ENCODE measurements at places on chromosomes 12 and 14.

- DNase-seq: peak; percentile 52
These were observed 16.0 kb downstream of the TRMT5 start for GRCh38 chr14:60964904-60965303.

GRCh38 chr14:93156693-93157369 is 27.9 kb downstream of the MOAP1 start:
- no peak for DNase-seq

DNA sequence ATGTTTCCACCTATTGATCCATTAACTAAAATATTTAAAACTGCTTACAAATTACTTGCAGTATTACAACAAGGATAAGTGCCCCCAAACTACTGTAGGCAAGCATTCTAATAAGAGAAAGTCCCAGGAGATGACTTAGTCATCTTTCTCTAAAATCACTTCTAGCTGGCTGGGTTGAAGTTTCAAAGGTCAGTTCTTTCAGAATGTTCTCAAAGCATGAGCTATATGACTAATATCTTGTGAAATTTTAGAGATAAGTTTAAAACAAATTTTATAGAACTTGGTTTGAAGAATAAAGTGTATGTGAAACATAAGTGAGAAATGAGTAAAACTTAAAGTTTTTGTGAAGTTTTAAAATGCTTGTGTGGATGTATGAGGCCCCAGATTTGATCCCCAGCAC is 24.3 kb upstream of the OR6J1 start:
- DNase-seq: peak; percentile 71

DNA sequence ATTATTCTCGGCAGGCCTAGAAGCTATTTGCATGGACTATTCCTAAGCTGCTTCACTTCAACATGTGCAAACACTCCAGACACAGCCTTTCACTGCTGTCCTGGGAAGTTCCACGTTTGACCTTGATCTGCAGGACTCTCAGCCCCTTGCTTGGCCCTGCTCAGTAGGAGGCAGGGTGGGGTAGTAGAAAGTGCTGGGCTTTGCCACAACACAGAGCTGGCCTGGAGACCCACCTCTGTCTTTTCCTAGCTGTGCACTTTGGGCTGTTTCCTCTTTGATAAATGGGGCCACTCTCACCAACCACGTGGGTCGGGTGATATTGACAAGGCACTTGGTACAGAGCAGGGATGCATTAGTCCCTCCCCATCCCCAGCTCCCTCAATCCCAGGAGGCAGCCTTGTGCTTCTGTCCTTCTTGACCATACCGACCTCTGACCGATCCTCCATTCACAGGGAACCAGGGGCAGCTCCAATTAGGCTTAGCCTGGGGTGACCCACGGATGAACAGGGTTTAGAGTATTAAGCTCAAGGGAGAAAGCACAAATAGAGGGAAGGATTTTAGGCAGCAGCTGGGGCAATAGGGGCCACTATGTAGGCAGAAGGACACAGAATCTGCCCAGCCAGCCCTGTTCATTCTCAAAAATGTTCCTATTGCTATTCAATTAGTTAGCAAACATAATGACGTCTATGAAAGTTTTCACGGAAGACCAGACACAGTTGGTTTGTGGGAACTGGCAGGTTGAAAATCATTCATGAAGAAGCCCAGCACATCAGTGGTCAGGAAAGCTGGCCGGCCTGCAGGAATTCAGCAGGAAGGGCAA is 63.3 kb downstream of the SYNE3 start:
- no peak for DNase-seq

- no peak for DNase-seq
These were observed 118.4 kb upstream of the EVL start for GRCh38 chr14:99946652-99947489.

- no peak for DNase-seq
These were observed 131.0 kb upstream of the TMTC2 start for GRCh38 chr12:82555699-82556098.

DNA sequence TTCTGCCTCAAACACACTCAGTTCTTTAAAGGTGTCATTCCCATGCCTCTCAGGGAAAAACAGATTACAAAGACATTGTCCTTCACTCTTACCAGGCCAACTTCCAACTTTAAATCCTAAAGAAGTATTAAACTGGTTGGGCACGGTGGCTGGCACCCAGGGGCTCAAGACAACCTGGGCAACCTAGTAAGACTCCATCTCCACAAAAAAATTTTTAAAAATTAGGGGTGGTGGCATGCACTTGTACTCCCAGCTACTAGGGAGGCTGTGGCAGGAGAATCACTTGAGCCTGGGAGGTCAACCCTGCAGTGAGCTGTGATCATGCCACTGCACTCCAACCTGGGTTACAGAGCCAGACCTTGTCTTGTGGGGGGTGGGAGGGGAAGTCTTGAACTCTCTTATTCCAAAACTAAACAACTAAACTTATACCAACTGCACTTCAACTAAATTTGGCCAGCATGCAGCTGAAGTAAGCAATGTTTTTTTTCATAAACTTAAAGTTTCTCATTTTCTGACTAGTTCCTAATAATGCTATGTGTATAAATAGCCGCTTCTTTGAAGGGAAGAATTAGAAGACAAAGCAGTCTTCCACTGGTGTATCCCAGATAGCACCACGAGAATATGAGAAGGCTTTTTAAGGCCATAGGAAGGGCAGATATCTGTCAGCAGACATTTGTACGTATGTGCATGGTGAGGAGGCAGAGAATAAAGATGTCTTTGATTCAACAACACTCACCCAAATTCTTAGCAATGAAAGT is 2.4 kb downstream of the SLC11A2 start:
- DNase-seq: no peak

DNA sequence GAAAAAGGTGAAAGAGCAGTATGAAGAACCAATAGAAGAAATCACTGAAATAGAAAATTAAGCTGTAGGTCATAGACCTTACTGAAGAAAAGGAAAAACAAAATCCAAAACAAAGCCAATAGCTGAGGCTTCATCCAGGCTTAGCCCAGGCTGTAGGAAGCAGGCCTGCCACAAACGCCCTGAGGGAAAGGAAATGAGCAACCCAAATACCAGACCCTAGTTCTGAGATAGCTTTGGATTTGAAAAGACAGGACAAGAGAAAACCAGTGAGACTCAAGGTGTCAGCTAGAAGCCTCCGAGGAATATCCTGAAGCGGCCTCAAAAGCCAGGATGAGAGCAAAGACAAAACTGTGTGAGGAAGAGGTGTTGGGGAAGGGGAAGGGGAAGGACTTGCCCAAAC is 79.2 kb downstream of the FERMT2 start:
- DNase-seq: no peak

DNA sequence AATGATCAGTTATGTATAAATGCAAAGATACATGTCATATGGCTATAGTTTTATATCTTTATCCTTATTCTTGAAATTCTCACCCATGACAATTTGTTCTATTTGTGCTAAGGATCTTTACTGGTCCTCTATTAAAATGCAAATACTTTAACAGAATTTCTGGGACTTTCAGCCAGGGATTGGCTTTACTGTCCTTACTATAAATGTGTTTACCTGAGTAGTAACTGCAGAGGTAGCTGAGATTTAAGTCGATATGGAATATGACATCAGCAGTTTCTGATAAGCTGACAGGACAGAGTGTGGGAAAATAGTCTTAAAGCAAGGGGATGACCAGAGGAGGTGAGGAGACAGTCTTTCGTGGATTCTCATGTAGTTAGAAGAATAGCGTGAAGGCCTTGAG is 206.4 kb downstream of the DIO2 start:
- DNase-seq: no peak

DNA sequence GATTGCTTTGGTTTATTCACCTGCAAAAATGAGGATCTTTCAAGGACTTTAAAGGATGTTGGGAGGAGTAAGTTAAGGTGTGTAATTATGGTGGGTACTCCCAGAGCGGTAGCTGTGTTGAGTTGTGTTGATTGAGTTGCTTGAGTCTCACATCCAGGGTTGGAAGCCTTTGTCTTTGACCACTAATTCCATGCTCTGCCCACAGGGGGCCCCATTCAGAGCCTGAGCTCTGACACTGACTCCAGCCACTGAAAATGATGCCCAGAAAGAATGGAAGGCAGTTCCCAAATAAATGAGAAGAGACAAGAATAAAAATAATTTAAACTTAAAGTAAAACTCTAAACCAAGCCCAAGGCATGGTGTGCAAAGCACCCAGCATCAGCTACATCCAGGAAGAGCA is 237.4 kb upstream of the PWP1 start:
- DNase-seq: no peak

DNA sequence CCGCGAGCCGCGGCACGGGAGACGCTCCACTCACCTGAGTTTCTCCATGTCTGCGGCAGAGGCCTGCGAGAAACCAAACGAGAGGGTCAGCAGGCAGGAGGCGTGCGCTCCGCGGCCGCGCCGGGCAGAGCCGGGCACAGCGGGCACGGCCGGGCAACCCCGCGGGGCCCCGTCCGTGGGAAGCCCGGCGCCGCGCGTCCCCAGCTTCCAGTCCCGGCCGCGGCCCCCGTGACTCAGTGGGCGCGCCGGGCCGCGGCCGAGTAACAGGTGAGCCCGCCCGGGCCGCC is 19.4 kb downstream of the BEGAIN start:
- no peak for DNase-seq

DNA sequence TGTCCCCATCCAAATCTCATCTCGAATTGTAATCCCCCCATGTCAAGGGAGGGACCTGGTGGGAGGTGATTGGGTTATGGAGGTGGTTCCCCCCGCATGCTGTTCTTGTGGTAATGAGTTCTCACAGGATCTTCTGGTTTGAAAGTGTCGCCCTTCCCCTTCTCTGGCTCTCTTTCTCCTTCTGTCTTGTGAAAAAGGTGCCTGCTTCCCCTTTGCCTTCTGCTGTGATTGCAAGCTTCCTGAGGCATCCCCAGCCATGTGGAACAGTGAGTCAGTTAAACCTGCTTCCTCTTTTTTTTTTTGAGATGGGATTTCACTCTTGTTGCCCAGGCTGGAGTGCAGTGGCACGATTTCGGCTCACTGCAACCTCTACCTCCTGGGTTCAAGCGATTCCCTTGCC is 104.0 kb downstream of the CCDC91 start:
- no peak for DNase-seq

- no peak for DNase-seq
These were observed 287.6 kb downstream of the CEP128 start for GRCh38 chr14:80653956-80654355.

GRCh38 chr14:37695866-37696265 is 100.4 kb downstream of the TTC6 start:
- DNase-seq: peak; percentile 46

DNA sequence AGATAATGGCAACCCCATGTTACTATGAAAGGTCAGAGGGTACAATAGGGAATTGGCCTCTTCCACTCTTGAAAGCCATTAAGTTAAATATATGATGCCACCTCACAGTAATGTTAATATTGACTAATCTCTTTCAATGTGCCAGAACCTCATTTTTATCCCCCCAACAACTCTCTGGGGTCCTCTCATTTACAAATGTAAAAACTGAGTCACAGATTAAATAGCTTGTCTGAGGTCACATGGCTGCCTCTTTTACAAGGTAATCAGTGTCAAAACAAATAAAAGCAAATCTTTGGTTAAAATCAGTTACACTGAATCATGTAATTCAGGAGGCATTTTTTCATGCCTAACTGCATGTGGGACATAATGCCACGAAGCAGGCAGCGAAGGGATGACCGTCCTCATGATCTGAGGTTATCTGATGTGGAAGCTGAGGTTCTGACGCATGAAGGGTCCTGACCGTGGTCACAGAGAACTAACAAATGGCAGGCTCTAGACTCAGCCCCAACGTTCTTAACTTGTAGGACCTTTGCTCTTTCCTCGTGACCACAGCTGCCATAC is 78.5 kb downstream of the PTPN21 start:
- no peak for DNase-seq

GRCh38 chr12:119593578-119594398 is at the start of gene TMEM233:
Gene TMEM233, plus strand, starts transcription at chr12:119593774. Its CDS starts 75 bp downstream, at chr12:119593849.
- DNase-seq: peak; percentile 18

- no peak for DNase-seq
These were observed 10.7 kb upstream of the MCRS1 start for GRCh38 chr12:49578471-49579112.

DNA sequence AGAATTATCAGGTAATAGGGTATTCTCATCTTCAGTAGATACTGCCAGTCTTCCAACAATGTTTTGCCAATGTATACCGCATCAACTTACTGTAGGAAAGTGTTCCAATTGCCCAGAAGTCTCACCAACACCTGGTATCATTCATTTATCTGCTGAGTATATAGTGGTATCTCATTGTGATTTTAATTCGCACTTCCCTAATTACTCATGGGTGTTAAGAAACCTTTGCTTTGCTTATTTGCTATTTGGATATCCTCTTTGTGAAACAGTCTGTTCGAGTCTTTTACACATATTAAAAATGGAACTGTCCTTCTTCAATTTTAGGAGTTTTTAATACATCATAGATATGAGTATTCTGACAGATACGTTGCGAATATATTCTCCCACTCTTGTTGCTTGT is 6.1 kb downstream of the TM7SF3 start:
- DNase-seq: no peak

DNA sequence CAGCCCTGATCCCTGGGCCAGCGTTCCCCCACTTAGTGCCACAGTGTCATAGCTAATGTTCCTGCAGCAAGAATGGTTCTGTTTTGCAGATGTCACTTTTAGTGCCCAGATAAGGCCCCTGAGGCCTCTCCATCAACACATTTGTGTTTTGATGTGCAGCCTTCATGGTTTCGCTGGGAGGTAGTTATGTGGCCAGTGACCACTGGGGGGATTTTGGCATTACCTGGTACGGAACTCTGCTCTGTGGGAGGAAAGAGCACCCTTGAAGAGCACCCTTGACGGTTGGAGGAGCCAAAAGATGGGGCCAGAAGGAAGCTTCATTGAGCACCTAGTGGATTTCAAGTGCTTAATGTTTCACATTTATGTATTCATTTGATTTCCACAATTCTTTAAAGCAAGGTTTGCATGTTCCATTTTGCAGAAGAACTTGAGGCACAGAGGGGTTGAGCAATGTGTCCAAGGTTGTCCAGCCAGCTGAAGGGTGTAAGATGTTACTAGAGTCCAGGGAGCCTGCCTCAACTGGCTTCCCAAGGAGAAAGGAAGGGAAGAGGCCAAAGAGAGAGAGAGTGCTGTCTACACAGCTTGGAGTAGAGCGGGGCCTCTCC is 13.0 kb downstream of the SERPINA11 start:
- no peak for DNase-seq

DNA sequence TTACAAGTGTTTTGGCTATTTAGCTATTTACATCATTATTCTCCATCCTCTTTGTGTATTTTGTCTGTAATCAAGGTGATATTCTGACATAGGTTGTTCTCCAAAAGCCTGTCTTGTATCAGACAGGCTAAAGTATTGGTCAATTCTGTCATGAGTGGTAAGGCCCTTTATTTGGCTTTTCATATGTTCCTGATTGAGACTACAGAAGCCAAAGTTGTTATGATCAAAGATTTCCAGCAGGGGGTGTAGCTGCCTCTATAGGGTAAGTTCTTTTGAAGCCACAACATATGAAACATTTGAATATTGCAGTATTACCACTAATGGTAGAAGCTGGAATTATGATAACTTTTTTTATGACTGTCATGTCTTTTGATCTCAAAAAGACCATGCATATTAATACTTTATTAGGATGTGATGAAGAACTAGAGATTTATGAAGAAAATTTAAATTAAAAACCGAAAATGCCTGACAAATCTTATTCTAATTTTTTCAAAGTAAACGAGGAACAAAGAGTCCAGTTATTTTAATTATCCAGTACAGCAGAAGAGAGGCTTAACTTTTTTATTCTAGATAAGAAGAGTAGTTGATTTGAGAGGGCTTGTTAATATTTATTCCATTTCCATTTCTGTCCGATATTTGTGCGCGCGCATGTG is 3.4 kb upstream of the ARHGAP5 start:
- peak; percentile 89 for DNase-seq

- no peak for DNase-seq
These were observed 20.4 kb downstream of the FOS start for GRCh38 chr14:75299059-75299458.
